Mesothelial cell of epicardium (in vitro differentiated cells): ENCODE measurements at places on chromosomes 6 and 20. TPM values are rescaled to one million over a fixed set of nuclear protein-coding genes. Genes with fewer than 3 reads are reported as not detected.

DNA sequence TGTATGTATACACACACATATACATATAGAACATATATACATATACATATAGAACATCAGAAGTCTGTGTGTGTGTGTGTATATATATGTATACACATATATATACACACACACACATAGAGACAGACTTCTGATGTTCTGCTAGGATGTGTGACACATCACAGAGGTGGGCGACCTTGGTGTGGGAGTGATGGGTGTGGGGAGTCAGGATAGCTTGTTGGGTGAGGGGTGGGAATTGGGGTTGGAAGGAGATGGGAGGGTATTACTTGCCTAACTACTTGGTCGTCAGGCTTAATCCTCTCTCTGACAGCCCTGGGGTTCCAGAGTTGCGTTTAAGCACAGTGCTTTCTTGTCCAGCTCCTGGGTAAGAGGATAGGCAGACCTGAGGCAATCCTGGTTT lies 8.3 kb downstream of the MYO6 start:
- H3K4me1 ChIP-seq = peaks cover 31% of the 10 kb centered on the region
- DNase-seq = no peak
- no peak overlapping the region for H3K27ac ChIP-seq
- no peaks in the 10 kb centered on the region for H3K27me3 ChIP-seq

The SLC22A23 gene
- total RNA-seq = 24.3 to 25.0 TPM (median 24.5 TPM) in 3 replicates

- H3K4me1 ChIP-seq = no peaks in the 10 kb centered on the region
- H3K36me3 ChIP-seq = no peaks in the 10 kb centered on the region
- no peak overlapping the region for H3K27ac ChIP-seq
- no peak overlapping the region for H3K4me3 ChIP-seq
- H3K27me3 ChIP-seq = peaks cover 5% of the 10 kb centered on the region
- no peak for DNase-seq
Measured at GRCh38 chr6:94785514-94785913, 791.8 kb upstream of the MANEA start.

GRCh38 chr6:24961852-24962251 lies 26.1 kb upstream of the RIPOR2 start:
- no peak overlapping the region for H3K4me3 ChIP-seq
- no peak for DNase-seq
- H3K36me3 ChIP-seq = no peaks in the 10 kb centered on the region
- no peak overlapping the region for H3K27ac ChIP-seq
- H3K27me3 ChIP-seq = no peaks in the 10 kb centered on the region

DNA sequence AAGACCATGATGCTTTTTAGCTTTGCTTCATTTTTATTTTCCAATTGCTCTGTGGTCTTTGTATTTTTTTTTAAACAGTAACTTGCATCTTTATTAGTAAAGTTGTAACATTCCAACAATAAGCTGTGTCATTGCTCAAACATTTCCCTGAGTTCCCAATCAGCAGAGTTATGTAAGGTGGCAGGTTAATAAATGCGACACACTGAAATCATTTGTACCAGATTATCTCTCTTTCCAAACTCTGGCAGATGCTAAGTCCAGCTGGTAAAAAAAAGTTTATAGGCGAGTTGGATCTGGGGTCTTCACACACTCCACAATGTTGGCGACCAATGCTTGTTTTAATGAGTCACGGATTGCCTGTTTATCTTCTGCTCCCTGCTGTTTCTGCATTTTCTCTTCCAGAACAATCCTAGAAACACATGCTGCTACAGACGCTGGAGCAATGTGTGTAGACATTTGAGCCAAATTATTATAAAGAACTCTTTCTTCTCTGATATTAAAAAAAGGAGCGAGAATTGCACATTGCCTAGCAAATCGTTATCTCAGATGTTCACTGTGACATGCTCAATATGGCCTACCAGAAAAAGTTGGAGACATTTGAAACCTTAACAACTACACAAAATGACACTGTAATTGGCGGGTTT lies 113.6 kb upstream of the IFNGR1 start:
- H3K4me1 ChIP-seq = peaks cover 10% of the 10 kb centered on the region
- DNase-seq = no peak
- H3K4me3 ChIP-seq = no peak overlapping the region
- no peaks in the 10 kb centered on the region for H3K36me3 ChIP-seq
- peaks cover 6% of the 10 kb centered on the region for H3K27me3 ChIP-seq
- H3K27ac ChIP-seq = no peak overlapping the region

The NKAIN4 gene
- 16.1 to 18.4 TPM (median 16.8 TPM) in 3 replicates for total RNA-seq

GRCh38 chr6:31721351-31722020 lies at the start of gene LY6G6C:
LY6G6C (minus strand) TSS chr6:31721746; CDS start chr6:31721679, 67 bp downstream.
- no peaks in the 10 kb centered on the region for H3K27me3 ChIP-seq
- no peak for DNase-seq
- H3K4me3 ChIP-seq = no peak within 1 kb of the TSS
- peaks cover 15% of the 10 kb centered on the region for H3K36me3 ChIP-seq
- peak within 1 kb of the TSS; percentile 14 for H3K27ac ChIP-seq

DNA sequence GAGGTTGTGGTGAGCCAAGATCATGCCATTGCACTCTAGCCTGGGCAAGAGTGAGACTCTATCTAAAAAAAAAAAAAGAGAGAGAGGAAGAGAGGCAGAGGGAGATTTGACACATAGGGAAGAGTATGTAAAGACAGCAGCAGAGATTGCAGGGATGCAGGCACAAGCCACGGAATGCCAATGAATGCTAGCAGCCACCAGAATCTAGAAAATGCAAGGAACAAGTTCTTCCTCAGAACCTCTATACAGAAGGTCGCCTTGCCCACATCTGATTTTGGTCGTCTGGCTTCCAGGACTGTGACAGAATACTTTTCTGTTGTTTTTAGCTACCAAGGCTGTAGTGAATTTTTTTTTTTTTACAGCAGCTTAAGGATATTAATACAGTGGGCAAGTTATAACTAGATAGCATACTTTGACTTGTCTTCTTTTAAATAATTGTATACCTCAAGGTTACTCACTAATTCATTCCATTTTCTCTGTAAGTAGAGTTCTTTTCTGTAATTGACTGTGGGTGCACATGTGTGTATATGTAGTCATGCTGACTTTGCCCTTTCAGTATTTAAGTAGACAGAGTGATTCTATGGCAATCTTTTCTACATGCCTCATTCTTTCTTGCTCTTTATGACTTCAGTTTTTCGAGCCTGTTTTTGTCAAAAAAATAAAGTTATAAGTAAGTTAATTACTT lies 402.2 kb downstream of the GJA1 start:
- no peaks in the 10 kb centered on the region for H3K27me3 ChIP-seq
- no peak overlapping the region for H3K4me3 ChIP-seq
- peaks cover 11% of the 10 kb centered on the region for H3K4me1 ChIP-seq
- DNase-seq = no peak
- no peak overlapping the region for H3K27ac ChIP-seq
- no peaks in the 10 kb centered on the region for H3K36me3 ChIP-seq

GRCh38 chr6:52524918-52525317 lies 51.9 kb downstream of the TRAM2 start:
- H3K4me3 ChIP-seq = no peak overlapping the region
- no peaks in the 10 kb centered on the region for H3K27me3 ChIP-seq
- H3K27ac ChIP-seq = no peak overlapping the region
- H3K4me1 ChIP-seq = peaks cover 14% of the 10 kb centered on the region
- no peak for DNase-seq

The TRIM26 gene
- 55.4 to 58.3 TPM (median 56.9 TPM) in 3 replicates for total RNA-seq

The WFDC2 gene
- total RNA-seq = 57.8 to 61.9 TPM (median 61.3 TPM) in 3 replicates

The IMPG1 gene
- total RNA-seq = not detected in 3 replicates

GRCh38 chr6:154093231-154094044 lies 54.4 kb downstream of the OPRM1 start:
- no peaks in the 10 kb centered on the region for H3K36me3 ChIP-seq
- no peak overlapping the region for H3K4me3 ChIP-seq
- no peaks in the 10 kb centered on the region for H3K27me3 ChIP-seq
- H3K27ac ChIP-seq = no peak overlapping the region
- DNase-seq = no peak

The PTK6 gene
- total RNA-seq = 0.11 to 0.18 TPM in 2 of 3 replicates, not detected in the other
